Effector CD4-positive, alpha-beta T cell (primary cell): ENCODE measurements at places on chromosomes 3 and 15.

GRCh38 chr15:89429023-89429422 is 67.4 kb downstream of the RHCG start:
- no peak for DNase-seq

GRCh38 chr3:16377196-16377595 is 112.2 kb downstream of the OXNAD1 start:
- no peak for DNase-seq

- DNase-seq, result no peak
Measured at GRCh38 chr3:120767106-120767505, 24.6 kb downstream of the GTF2E1 start.

- DNase-seq, result no peak
Measured at GRCh38 chr3:69490971-69491370, 105.1 kb upstream of the FRMD4B start.

GRCh38 chr15:45320581-45321205 is 57.7 kb downstream of the GATM start:
- no peak for DNase-seq

- no peak for DNase-seq
Measured at GRCh38 chr3:50372349-50372748, 13.0 kb upstream of the TMEM115 start.

- DNase-seq, result no peak
Measured at GRCh38 chr15:31046759-31047359, 54.7 kb downstream of the TRPM1 start.

- no peak for DNase-seq
Measured at GRCh38 chr3:37910671-37911400, 49.2 kb downstream of the CTDSPL start.

DNA sequence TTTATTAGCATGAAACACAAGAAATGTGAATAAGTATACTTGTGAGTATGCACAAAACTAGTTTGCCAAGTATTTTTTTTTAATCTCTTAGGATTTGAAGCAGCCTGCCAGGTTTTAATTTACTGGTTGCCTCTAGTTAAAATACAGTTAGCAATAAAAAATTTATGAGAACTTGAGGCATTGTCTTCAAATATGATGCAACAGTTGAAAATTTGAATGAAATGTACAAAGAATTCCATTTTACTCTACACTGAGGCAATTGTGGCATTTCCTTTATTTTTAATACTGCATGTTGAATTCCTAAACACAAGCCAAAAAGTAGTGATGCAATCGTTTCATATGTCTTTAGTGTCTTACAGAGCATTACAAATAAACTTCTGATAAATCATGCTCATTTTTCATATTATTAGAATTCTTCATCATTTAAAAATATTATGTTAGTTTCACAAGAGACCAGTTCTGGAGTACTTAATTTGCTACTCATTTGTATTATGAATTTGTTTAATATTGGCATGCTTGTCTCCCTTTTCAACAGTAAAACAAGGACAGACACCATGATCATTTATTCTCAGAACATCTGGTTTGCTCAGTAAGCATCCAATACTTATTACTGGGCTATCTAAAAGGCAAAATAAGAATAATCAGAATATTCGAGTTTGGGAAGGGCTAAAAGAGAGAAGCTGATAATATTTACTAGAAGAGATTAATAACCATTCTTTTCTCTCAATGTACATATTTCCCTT is 124.8 kb upstream of the PTX3 start:
- DNase-seq, result no peak

DNA sequence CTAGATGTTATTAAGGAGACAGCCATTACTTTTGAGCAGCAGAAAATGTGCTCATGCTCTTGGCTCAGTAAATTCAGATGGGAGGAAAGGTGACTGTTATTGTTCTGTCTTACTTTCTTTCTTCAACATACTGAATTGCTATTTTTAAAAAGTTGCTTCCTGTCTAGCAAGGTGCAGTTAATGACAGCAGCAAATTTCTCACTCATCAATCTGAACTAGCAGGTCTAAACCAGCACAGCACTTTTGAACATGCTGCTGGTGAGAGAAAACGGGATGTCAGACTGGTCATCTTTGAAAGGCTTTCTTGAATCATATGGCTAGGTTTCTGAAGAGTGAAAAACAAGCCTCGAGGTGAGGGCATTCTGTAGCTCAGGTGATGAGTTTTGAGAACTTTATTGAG is 384.7 kb downstream of the MFSD1 start:
- DNase-seq, result no peak

DNA sequence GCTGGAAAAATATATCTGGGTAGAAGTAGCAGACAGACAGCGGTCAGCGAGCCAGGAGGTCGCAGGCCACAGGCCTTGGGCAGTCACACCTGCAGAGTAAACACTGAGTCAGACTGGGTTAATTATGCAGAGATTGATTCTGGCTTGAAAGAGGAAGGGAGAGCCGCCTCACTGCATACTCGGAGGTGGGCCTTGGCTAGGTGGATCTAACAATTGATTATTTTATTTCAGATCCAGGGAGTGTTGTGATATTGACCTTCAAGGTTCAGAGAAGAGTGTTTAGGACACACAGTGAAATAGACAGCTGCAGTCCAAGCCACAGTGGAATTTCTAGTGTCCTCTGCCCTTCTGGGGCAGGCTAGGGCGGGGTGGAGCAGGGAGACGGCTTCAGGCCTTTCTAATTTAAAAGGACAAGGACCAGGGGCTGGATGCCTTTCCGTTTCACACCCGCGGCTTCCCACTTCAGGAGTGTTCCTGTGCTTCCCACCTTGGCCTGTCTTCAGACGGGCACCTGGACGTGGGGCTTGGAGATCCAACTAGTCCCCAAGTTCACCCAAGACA is 237.3 kb downstream of the XXYLT1 start:
- no peak for DNase-seq
